ENCODE measurements at places on chromosomes 16 and 17.

DNA sequence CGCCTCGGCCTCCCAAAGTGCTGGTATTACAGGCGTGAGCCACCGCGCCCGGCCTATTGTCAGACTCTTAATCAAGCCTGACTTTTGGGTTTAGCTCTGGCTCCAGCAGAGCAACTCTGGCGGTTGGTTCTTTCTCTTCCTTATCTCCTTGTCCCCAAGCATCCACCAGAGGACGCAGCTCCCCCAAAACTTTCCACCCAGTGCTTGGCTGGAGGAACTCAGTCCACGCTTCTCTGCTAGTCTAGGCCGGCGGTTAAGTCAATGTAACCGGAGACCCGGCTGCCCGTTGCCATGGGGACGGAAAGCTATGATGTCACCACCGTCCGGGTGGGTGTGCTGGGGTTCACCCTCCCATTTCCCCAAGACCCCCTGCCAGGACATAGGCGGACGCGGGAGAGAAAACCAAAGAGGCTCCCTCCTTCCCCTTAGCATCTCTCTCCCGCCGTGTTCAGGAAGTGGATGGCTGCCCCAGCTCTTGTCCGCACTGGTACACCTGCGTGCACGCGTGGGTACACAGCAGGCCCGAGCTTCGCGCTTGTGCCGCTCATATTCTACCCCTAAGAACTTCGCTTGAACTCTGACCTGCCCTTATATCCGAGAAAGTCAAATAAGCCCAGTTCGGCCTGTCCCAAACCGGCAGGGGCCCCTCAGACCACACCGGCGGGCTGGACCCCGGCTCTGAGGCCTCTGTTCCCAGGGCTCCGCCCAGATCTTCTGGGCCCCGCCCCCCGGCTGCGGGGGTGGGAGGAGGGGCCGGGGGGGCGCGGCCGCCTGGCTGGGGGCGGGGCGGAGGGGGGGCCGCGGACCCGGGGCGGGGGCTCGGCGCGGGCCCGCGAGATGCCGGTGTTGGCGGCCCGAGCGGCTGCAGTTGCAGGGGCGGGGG is at the start of gene RND2:
TSS of gene RND2 (plus strand) at position 825 of the 883 bp plus-strand sequence. CDS start 117 bp downstream, outside the sequence.
- peak; percentile 64 for DNase-seq

GRCh38 chr17:9987779-9988585 is 82.9 kb upstream of the RCVRN start:
- no peak for DNase-seq

DNA sequence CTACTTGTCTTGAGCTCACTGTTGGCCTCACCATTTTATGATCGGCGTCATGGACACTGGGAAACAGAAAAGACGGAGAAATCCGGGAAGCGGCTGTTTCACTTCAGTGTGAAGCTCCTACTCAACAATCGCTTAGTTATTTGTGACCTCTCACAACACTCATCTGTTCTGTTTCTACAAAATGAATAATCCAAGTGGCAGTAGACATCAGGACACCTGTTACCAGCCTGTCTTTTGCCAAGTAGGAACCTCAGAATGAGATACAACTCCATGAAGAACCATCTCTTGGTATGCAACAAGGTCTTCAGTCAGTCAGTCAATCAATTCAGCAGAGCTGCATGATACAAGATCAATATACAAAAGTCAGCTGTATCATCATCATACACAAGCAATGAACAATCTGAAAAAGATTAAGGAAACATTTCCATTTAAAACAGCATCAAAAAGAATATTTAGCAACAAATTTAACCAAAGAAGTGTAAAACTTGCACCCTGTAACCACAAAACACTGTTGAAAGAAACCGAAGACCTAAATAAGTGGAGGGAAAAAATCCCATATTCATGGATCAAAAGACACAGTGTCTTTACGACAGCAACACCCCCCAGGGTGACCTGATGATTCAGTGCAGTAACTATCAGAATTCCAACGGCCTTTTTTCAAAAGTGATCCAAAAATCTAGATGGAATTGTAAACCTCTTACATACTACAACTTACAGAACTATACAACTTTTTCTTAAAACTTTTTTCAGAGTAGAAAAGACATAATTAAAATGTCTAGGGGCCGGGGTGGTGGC is 63.4 kb downstream of the ANKRD11 start:
- no peak for DNase-seq

- no peak for DNase-seq
Measured at GRCh38 chr16:50679266-50679665, 1.8 kb downstream of the SNX20 start.

DNA sequence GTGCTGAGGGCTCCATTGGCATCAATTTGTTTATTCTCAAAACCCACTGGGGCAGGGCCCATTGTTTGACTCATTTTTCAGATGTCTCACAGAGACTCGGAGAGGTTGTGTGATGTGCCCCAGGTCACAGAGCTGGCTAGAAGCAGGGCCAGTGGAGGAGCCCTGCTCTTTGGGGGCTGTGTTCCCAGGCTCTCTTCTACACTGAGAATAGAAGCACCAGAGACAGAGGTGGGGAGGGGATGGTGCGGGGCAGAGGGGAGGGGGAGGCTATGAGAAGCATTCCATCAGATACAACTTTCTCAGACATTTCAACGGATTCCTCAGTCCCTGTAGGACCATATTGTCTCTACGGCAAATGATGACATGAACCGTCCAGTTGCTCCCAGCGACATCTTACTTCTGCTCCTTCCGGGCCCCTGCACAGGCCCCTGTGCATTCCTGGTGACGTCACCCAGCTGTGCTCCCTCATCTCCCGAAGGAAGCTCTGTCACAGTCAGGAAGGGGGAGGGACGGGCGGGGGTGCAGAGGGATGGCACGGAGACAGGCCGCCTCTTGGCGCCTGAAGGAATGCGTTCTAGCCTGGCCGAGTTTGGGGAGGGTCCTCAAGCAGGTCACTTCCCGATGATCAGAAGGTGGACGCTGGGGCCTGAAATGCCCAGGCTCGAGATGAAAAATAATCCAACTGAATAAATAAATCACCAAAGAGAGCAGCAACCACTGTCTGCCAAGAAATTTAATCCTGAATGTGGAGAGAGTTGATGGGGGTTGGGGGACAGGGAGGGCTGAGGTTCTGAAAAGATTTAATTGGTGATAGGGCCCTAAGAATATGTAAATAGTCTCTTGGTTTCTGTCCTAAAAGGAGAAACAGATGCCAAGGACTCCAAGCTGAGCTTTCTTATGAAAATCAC is 114.1 kb downstream of the NOG start:
- no peak for DNase-seq

GRCh38 chr17:18025241-18025944 is 13.6 kb downstream of the ATPAF2 start:
- no peak for DNase-seq

All from central memory CD8-positive, alpha-beta T cell (primary cell).